ACHN (cell line): ENCODE measurements at places on chromosomes 2 and 18.

- no peak for DNase-seq
Observed at GRCh38 chr18:59478591-59478990, 119.5 kb upstream of the LMAN1 start.

- DNase-seq = no peak
Observed at GRCh38 chr2:148561389-148561788, 83.2 kb upstream of the EPC2 start.

DNA sequence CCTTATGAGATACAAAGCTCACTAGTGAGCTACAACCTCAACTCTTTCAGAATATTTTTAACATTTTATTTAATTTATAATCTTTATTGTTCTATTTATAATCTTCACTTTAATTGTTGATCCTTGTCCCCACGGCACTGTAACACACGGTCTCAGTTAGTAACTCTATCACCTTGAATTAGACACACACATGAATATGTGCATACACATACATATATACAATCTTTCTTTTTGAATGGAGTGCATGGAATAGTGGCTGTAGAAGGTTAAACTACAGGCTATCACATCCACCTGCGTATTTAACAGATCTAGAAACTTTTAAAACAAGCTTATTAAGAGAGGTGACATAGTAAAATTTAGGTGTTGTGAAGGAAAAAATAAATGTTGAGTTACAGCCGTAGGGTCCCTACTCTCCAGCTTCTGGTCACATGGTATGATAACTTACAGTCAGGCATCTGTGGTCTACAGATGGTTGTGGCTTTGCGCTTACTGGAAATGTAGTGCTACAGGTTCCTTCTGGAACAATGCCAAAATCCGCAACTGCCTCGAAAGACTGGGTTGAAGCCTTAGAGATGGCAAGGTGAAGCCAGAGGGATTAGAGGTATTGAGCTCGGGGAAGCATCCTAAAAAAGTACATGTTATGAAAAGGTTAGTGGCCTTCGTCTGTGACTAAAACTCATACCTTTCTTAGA is 1324.1 kb upstream of the SLC39A10 start:
- DNase-seq = no peak

DNA sequence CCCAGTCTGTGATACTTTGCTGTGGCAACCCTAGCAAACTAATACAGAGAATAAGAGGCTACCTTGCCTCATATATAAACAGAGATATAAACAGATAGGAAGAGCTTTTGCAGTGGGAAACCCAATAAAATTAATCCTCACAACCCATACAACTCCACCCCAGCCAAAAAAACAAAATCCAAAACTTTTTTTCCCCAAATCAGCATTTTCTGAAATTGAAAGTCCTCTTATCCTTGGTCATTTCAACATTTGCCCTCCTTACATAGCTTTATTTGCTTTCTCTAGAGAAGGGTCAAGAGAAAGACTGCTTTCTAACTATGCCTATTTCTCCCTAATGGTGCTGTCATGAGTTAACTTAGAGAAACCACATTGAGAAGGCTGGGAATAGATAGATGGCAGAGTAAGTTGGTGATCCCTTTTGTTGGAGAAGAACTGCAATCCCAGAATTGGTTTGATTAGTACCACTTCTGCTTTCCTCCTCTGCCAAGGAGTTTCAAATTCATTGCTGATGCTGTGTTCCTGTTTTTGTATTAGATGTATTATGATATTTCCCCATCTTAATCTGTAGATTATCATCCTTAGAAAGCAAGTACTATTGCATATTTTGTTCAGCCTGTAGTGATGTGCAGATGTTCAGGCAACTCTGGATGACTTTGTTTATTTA is 76.5 kb upstream of the B3GNT2 start:
- DNase-seq = no peak

- DNase-seq = no peak
Observed at GRCh38 chr18:62978251-62979049, 263.1 kb downstream of the PHLPP1 start.
